ENCODE measurements at places on chromosomes 16 and 17.
A peak's percentile ranks its signal among the peaks of the same experiment; 100 is the strongest.

- no peak for DNase-seq
These were observed 8.2 kb upstream of the GGA2 start for GRCh38 chr16:23518435-23518891.

- DNase-seq = no peak
These were observed 1.3 kb downstream of the ITFG1 start for GRCh38 chr16:47459603-47460002.

DNA sequence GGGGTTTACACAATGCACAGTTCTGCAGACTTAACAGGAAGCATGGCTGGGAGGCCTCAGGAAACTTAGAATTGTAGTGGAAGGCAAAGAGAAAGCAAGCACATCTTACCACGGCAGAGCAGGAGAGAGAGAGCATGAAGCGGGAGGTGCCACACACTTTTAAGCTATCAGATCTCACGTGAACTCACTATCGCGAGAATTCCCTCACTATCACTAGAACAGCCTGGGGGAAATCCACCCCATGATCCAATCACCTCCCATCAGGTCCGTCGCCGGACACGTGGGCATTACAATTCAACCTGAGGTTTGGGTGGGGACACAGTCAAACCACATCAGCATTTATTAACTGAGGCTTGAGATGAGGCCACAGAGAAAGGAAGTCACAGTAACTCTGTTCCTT, 326.7 kb downstream of the C16orf95 start:
- DNase-seq = no peak

DNA sequence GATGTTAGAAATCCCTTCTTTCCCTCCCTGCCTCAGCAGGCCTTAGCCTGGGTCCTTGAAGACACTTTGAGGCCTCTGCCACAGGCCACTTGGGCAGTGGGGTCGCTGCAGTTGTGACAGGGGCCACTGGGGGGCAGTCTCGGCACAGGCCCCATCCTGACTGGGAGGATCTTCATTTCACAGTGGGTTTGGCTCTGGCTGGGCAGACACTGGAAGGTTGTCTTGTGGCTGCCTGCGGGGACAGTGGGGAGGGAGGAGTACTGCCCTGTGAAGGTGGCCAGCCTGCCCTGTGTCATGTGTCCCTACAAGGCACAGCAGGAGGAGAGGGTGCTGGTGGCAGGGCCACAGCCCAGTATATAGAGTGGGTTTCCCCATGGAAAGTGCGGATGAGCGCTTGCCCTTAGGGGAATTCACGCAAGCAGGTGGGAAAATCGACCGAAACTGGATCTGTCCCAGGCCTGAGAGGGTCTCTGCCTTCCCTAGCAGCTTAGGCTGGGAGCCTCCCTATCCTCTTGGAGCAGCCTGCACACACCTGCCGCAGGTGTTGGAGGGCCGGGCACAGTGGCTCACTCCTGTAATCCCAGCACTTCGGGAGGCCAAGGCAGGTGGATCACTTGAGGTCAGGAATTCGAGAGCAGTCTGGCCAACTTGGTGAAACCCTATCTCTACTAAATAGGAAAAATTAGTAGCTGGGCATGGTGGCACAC, 28.8 kb downstream of the GINS2 start:
- peak; percentile 72 for DNase-seq

GRCh38 chr16:57314161-57314785, 29.8 kb upstream of the PLLP start:
- no peak for DNase-seq

DNA sequence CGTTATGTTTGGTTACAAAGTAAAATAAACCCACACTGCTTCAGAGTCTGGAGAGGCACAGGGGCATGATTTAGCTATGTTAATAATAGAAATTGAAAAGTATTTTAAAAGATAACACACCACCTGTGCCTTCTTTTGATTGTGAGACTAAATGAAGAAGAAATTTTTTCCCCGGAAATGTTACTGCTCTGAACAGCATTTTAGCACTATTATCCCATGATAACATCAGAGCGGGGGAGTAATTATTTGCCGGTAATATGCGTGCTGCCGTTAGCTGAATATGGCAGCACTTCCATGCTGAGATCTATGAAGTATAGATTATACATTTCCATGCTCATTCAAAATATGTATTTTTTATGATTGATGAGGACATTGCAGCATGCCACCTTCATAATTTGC, 500.2 kb upstream of the HSBP1 start:
- no peak for DNase-seq

DNA sequence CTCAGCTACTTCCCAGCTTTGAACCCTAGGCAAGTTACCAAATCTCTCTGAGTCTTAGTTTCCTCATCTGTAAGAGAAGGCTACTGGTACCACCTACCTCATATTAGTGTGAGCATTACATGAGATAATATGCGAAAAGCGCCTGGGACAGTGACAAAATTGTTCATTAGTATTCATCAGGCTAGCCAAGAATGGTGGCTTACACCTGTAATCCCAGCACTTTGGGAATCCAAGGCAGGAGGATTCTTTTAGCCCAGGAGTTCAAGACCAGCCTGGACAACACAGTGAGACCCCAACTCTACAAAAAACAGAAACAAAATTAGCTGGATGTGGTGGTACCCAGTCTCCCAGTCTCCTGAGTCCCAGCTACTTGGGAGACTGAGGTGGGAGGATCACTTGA, 3.3 kb downstream of the PLCD3 start:
- no peak for DNase-seq

DNA sequence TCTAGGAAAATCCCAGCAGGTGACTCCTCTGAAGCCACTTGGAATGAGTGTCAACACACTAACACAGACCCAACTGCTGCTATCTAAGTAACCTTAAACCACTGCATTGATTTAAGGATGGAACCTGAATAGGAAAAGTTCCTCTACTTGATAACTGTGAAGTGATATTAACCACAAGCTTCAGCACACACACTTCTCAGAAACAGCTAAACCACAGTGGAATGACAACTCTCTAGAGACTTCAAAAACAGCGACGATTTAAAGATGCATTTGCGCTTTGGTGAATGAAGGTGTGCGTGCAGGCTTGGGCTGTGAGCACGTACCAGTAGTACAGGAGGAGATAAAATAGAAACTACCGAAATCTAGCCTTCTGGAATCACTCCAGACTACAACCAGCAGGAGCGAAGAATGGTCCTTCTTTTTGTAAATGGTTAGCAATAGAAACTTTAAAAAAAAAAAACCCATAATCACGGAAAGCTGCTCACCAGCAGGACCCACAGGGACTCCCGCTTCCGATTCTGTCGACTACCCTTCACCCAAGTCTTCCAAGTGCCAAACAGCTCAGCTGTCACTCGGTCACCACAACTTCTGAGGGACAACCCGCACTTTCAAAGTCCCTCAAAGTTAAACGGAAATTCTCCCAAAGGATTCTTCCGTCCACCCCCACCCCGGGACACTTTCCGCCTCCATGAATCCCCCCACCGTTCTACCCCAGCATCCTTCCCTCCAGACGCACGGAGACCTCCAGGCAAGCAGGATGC, 137.7 kb upstream of the CORO6 start:
- DNase-seq = peak; percentile 53

DNA sequence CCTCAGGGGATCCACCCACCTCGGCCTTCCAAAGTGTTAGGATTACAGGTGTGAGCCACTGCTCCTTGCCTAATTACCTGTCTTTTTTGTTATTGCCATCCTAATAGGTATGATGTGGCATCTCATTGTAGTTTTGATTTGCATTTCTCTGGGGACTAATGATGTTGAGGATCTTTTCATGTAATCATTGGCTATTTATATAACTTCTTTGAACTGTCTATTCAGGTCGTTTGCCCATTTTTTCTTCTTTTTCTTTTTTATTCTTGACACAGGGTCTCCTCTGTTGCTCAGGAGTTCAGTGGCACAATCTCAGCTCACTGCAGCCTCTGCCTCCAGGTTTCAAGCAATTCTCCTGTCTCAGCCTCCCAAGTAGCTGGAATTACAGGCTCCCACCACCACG, 1.3 kb upstream of the TGFB1I1 start:
- no peak for DNase-seq

DNA sequence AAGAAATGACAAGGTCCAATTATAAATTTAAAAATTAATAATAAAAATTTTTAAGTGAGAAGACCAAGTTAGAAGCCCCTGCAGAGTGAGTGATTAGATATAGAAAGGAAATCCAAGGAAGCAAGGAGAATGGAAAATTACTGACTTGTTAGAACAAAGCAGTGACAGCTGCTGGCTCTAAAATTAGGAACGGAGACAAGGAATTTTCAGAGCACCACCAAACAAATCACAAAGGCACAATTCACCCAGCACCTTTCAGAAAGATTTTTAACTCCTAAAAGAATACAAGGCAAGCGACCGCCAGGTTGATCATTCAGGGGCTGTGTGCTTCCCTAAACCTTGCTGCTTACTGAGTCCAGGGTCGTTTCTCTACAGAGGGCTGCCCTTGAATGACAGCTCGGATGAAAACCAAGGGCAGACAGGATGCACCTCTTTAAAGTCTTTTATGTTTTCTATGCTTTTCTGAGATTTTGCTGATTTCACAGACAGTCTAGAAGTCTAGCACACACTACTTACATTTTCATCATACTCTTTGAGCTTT, 45.4 kb upstream of the GINS3 start:
- DNase-seq = peak; percentile 24

- DNase-seq = no peak
These were observed 1.9 kb upstream of the FGF11 start for GRCh38 chr17:7437369-7437863.

GRCh38 chr17:82333279-82334171, at the start of gene SECTM1:
SECTM1 (minus strand) TSS chr17:82333766; CDS start chr17:82327240, 6,526 bp downstream.
- no peak for DNase-seq

GRCh38 chr17:40317345-40317873, 8.4 kb downstream of the RARA start:
- DNase-seq = peak; percentile 69

GRCh38 chr16:30760001-30760559, 1.8 kb downstream of the CFAP119 start:
- no peak for DNase-seq

GRCh38 chr17:61485067-61485775, 33.0 kb downstream of the TBX4 start:
- DNase-seq = no peak

DNA sequence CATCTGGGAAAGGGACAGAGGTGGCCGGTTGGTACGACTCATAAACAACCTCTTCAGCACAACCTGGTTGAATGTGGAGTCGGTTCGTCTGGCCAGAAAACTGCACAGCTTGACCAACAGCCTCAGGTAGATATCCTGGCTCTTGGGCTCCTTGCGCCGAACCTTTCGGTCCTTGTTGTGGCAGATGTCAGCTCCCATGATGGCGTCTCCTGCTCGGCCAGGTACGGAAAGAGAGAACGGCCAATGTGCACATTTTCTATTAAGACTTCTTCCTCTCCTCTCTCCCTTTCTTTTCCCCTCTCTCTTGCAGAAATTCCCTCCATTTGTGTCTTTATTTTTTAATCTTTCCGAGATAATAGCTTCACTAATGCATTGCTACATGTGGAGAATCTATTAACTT, 41.8 kb upstream of the CNTNAP4 start:
- no peak for DNase-seq

DNA sequence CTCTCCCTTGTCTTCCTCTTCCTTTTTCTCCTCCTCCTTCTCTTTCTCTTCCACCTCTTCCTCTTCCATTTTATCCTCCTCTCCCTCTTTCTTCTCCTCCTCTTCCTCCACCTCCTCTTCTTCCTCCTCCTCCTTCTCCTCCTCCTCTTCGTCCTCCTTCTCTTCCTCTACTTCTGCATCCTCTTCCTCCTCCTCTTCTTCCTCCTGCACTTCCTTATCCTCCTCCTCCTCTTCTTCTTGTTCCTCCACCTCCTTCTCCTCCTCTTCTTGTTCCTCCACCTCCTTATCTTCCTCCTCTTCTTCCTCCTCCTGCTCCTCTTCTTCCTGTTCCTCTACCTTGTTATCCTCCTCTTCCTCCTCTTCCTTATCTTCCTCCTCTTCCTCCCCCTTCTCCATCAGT, 28.8 kb upstream of the GPR139 start:
- DNase-seq = no peak

DNA sequence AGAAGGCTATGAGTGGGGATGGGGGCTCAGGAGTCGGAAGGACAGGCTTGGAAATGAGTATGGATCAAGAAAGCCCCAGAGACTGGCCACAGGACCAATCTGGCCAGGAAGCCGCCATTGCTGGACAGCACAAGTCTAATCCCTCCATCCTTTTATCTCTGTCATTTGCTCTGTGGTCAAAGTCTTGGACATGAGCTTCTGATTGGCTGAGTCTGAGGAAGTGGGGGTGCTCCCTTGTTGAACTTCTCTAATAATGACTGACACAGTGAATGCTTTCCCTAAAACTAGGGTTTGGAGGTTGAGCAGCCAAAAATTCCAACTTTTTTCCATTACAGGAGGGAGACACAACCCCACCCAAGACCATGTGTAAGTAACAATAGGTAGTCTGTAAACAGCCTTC, 97.4 kb downstream of the MARF1 start:
- DNase-seq = no peak

- DNase-seq = no peak
These were observed 40.8 kb downstream of the RNF157 start for GRCh38 chr17:76199469-76199868.

GRCh38 chr16:85205747-85206471, 93.6 kb upstream of the CIBAR2 start:
- no peak for DNase-seq

DNA sequence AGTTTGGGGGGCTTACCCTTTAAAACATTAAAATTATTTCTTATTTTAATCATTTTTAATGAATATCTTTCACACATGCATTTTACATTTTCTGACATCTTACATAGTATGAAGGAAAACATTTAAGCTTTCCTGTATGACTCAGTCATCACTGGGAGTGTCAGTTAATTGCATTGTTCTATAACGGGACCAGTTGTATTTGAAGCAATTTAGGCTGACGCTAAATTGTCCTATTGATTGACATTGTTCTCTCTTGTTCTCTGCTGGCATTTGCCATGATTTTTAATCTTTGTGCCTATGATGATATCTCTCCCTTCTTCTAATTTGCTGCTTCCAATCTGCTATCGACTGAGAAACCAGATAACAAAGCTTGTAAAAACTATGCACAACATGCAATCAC, 190.5 kb upstream of the PIRT start:
- DNase-seq = no peak

- DNase-seq = peak; percentile 31
These were observed 28.2 kb upstream of the ADGRG1 start for GRCh38 chr16:57600048-57600835.

- DNase-seq = no peak
These were observed 48.1 kb downstream of the MARF1 start for GRCh38 chr16:15594711-15595320.

DNA sequence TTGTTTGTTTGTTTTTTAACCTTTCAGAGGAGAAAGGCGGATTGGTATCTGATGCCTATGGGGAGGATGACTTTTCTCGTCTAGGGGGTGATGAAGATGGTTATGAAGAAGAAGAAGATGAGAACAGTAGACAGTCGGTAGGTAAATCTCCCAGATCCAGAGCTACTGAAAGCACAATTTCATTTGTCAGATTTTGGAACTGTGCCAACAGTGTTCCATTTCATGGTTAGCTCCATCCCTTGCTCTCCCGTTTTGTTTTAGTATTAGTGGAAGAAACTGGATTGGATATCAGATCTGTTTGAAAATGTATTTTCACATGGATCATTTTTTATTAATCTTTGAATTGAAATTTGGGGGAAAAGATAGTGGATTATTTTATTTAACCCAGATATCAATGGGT, 1.4 kb downstream of the SAP30BP start:
- no peak for DNase-seq

All from NCI-H524 (cell line).